ENCODE measurements at places on chromosomes 13 and 19.
A peak's percentile ranks its signal among the peaks of the same experiment; 100 is the strongest.

DNA sequence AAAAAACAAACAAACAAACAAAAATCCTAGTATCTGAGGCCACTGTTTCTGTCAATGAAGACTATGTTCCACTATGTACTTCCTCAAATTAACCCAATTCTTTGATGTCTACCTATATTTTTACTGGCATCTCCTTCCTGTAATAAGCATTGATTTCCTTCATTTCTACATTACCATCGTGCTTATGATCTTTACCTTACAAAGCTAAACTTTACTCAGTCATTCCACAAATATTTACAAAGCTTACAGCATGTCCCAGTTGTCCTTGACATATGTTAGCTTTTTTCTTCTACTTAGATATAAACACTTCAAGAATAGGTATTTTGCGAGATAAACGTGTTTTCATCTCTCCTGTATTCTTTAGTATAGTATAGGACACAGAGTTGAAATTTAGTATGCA, 1090.9 kb downstream of the PCDH9 start:
- DNase-seq = no peak

DNA sequence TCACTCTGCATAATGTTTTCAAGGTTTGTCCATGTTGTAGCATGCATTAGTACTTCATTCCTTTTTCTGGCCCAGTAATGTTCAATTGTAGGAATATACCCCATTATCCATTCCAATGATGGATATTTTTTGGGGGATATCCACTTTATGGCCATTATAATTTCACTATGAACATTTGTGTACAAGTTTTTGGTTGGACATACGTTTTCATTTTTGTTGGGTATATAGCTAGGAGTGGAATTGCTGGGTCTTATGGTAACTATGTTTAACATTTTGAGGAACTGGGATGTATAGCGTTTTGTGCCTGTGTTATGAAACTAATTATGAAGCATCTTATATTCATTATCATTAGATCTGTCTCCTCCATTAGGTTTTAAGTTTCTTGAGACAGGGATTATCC, 191.6 kb downstream of the TM9SF2 start:
- no peak for DNase-seq

GRCh38 chr13:100490692-100491091, 97.9 kb downstream of the GGACT start:
- DNase-seq = peak; percentile 74

GRCh38 chr19:10983026-10983425, 22.2 kb downstream of the SMARCA4 start:
- DNase-seq = no peak

DNA sequence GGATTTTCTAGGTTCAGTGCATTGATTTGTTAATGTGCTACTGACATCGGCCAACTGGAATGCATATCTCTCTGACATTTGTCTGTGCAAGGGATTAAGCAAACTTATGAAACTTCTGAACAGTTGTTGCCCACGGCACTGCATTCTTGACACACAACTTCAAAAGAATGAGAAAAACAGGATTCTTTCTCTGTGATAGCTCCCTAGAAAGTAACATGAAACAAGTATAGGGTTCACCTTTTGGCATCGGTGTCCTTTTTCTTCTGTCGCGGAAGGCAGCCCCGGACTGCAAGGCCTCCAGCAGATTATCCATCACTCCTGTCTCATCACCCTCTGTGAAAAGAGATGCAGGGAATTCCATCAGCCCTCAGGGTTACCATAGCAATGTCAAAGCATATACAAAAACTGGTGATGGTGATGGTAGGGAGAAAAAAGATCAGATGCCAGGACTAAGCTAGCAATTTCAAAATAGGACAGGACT, 389.2 kb downstream of the DIAPH3 start:
- no peak for DNase-seq

GRCh38 chr19:29517412-29517811, 8.4 kb upstream of the VSTM2B start:
- no peak for DNase-seq

DNA sequence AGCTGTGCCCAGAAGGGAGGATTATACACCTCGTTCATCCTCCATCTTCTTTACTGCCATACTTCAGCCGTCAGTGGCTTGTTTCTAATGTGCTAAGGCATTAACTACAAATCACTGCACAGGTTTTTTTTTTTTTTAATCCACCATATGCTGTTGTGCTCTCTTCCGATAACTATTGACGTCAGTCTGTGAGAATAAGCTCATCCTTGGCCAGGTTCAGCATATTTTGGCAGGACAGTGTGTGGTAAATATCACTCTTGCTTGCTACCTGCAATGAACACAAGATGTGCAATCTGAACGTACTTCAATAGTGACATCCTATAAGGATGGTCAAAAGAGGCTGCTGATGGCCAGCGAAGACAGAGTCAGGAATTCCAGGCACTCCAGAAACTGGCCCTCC, 2030.7 kb upstream of the PCDH20 start:
- no peak for DNase-seq

Measured in NT2/D1 (cell line).